HT1080 (cell line): ENCODE measurements at places on chromosomes 5 and 9. TPM values are rescaled to one million over a fixed set of nuclear protein-coding genes. Genes with fewer than 3 reads are reported as not detected.

The NSG2 gene
- total RNA-seq = not detected in 2 replicates

The CXCL14 gene
- total RNA-seq = not detected in 2 replicates

The TRUB2 gene
- total RNA-seq = 86.2 and 88.7 TPM in 2 replicates

The NR2F1 gene
- 3.5 and 7.2 TPM in 2 replicates for total RNA-seq

The LRRTM2 gene
- 3.7 and 4.0 TPM in 2 replicates for total RNA-seq

The SUSD3 gene
- not detected in 2 replicates for total RNA-seq

The GFI1B gene
- not detected in 2 replicates for total RNA-seq

The ARSI gene
- total RNA-seq = 0.20 and 0.82 TPM in 2 replicates

The PELO gene
- total RNA-seq = 22.2 and 22.5 TPM in 2 replicates

The GRM6 gene
- not detected in 2 replicates for total RNA-seq

The SIT1 gene
- total RNA-seq = not detected in 2 replicates

The NUTM2F gene
- not detected in 2 replicates for total RNA-seq

The ZDHHC11 gene
- 5.3 and 6.9 TPM in 2 replicates for total RNA-seq

The GDNF gene
- total RNA-seq = 1.0 and 1.4 TPM in 2 replicates

The PCDHB7 gene
- total RNA-seq = 0.05 TPM in 1 of 2 replicates, not detected in the other

The STKLD1 gene
- total RNA-seq = not detected in 2 replicates

The PCDHGA9 gene
- total RNA-seq = 0.23 and 0.29 TPM in 2 replicates

The EMB gene
- 14.2 and 18.5 TPM in 2 replicates for total RNA-seq

The ZBTB6 gene
- 7.3 and 13.0 TPM in 2 replicates for total RNA-seq

The CORO2A gene
- total RNA-seq = 9.2 and 12.5 TPM in 2 replicates

The FAM221B gene
- not detected in 2 replicates for total RNA-seq

The STPG3 gene
- total RNA-seq = not detected in 2 replicates

The CCL21 gene
- not detected in 2 replicates for total RNA-seq

The NR5A1 gene
- total RNA-seq = not detected in 2 replicates

The CARD9 gene
- 0.43 and 0.66 TPM in 2 replicates for total RNA-seq

The GNA14 gene
- not detected in 2 replicates for total RNA-seq

The ABO gene
- not detected in 2 replicates for total RNA-seq

The ACTL7A gene
- total RNA-seq = not detected in 2 replicates

The PCDHA6 gene
- 0.03 and 0.10 TPM in 2 replicates for total RNA-seq

The KIAA0825 gene
- total RNA-seq = 0.17 and 0.56 TPM in 2 replicates

The ZNF79 gene
- 9.8 and 10.9 TPM in 2 replicates for total RNA-seq

The CHSY3 gene
- 10.5 and 11.8 TPM in 2 replicates for total RNA-seq

The TRIM14 gene
- 26.8 and 31.0 TPM in 2 replicates for total RNA-seq

The SGCD gene
- total RNA-seq = 0.29 and 0.43 TPM in 2 replicates

The IL13 gene
- not detected in 2 replicates for total RNA-seq

The DEPDC1B gene
- 24.9 and 25.4 TPM in 2 replicates for total RNA-seq

The CBY3 gene
- total RNA-seq = not detected in 2 replicates

The CTNND2 gene
- 0.18 TPM in 1 of 2 replicates, not detected in the other for total RNA-seq

The ADAMTS13 gene
- 0.07 and 0.19 TPM in 2 replicates for total RNA-seq

The CCNJL gene
- total RNA-seq = 12.7 and 13.8 TPM in 2 replicates

The TUSC1 gene
- 9.5 and 11.5 TPM in 2 replicates for total RNA-seq

The ADAMTS6 gene
- total RNA-seq = 30.1 and 31.8 TPM in 2 replicates

The SPATA31D4 gene
- not detected in 2 replicates for total RNA-seq

The DIPK1B gene
- total RNA-seq = 2.4 and 4.5 TPM in 2 replicates

The TAF11L10 gene
- not detected in 2 replicates for total RNA-seq

The SLC25A2 gene
- not detected in 2 replicates for total RNA-seq

The CCDC152 gene
- total RNA-seq = 0.03 TPM in 1 of 2 replicates, not detected in the other

The HEMGN gene
- not detected in 2 replicates for total RNA-seq

The SLCO6A1 gene
- total RNA-seq = not detected in 2 replicates
